Muscle of arm (tissue), 14 donors: ENCODE measurements at places on chromosomes 13 and 19. TPM values are rescaled to one million over a fixed set of nuclear protein-coding genes. Genes with fewer than 3 reads are reported as not detected.

DNA sequence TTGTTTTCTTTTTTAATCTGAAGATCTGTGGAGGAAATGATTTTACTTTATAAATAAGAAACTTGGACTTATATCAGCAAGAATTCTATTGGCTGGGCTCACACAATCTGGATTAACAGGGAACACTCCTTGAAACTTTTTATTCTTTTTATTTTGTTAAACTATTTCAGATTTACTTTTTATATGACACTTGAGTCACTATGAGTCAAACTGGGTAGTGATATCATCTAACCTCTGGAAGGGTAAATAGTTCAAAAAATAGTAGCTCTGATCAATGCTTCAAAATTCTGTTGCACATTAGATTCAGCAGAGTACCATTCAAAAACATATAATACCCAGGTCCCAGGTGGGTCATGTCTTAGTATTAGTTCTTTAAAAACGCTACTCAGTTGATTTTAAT, 55.1 kb upstream of the NBEA start:
- DNase-seq: no peak

DNA sequence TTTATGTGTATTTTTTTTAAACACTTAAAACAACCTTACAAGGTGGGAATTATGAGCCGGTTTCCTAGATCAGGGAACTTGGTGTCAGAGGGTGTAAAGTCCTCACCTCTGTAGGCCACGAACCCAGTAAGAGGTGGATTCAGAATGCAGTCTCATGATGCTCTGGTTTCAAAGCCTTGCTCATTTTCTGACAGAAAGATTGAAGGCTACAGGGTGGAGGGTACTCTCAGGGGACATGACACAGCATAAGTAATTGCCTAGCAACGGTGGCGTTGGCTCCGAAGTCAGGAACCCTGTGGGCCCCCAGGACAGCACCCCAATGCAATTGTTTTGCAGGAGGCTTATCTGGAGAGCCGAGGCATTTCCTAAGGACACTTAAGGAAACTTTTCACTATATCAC, 794.7 kb downstream of the EFNB2 start:
- DNase-seq: no peak

DNA sequence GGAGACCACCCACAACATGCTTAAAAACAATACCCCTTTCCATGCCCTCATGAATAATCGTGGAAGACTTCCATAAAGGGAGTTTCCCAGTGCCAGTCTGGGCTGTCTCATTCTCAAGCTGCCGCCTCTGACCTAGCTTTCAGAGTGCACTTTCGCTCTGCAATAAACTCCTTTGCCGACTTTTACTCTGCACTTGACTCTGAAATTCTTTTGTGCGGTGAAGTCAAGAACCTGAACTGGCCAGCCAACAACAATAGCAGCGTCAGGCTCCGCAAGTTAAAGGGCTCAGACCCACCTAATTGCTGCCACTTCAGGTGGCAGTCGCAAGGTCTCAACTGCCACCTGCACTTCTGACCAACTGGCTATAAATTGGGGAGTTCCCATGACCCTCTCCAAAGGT, 10.3 kb upstream of the LEUTX start:
- no peak for DNase-seq

GRCh38 chr13:99379856-99380801, 72.9 kb upstream of the GPR183 start:
- DNase-seq: no peak

DNA sequence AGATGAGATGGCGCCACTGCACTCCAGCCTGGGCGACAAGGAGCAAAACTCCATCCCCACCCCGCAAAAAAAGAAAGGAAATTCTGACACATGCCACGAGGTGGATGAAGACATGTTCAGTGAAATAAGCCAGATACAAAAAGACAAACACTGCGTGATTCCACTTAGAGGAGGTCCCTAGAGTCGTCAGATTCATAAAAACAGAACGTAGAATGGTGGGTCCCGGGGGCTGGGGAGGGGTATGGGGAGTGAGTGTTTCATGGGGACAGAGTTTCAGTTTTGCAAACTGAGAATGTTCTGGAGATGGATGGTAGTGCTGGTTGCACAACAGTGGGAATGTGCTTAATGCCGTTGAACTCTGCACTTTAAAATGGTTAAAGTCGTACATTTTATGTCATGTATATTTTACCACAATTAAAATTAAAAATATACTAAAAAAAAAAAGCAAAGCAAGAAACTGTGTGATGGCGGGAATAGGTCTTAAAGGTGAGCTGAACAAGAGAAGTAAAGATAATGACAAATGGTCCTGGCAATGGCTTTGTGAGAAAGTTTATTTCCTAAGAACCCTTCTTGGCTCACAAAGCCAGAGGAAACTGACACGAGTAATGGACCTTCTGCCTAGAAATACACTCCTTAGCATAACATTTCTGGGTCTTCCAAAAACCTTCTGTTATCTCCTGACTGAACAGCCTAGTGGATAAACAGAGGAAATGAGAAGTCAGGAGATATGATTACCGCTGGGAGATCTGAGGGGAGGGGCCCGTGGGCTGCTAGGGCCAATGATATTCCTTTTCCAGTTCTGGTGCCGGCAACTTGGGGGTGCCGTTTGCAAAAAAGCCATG, 4.2 kb upstream of the SPC24 start:
- no peak for DNase-seq

DNA sequence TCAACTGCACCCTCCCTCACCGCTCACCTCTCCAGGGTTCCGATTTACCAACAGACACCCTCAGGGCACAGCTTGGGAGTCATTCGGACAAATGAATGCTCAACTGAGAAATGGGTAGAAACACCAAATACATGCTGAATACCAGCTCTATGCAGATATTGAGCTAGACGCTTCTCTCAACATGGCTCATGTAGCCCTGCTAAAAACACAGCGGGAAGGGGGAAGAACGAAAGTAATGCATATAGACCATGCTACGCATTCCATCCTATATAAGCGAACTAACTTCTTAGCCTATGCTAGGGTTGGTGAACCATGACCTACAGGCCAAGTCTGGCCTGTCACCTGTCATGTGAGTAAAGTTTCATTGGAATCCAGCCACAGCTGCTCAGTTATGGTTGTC, 304.0 kb downstream of the UQCRFS1 start:
- DNase-seq: no peak

Gene SLC5A5
- not detected for polyA plus RNA-seq

DNA sequence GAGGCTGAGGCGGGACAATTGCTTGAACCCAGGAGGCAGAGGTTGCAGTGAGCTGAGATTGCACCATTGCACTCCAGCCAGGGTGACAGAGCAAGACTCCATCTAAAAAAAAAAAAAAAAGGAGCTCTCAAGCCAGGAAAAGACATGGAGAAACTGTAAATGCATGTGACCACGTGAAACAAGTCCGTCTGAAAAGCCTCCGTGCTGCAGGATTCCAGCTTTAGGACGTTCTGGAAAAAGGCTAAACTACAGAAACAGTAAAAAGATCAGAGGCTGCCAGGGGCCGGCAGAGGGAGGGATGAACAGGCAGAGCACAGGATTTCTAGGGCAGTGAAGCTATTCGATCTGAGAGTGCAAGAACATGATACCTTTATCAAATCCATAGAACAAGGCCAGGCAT, 40.7 kb upstream of the NDUFS7 start:
- DNase-seq: no peak
